ENCODE measurements at places on chromosomes 6 and 20.

DNA sequence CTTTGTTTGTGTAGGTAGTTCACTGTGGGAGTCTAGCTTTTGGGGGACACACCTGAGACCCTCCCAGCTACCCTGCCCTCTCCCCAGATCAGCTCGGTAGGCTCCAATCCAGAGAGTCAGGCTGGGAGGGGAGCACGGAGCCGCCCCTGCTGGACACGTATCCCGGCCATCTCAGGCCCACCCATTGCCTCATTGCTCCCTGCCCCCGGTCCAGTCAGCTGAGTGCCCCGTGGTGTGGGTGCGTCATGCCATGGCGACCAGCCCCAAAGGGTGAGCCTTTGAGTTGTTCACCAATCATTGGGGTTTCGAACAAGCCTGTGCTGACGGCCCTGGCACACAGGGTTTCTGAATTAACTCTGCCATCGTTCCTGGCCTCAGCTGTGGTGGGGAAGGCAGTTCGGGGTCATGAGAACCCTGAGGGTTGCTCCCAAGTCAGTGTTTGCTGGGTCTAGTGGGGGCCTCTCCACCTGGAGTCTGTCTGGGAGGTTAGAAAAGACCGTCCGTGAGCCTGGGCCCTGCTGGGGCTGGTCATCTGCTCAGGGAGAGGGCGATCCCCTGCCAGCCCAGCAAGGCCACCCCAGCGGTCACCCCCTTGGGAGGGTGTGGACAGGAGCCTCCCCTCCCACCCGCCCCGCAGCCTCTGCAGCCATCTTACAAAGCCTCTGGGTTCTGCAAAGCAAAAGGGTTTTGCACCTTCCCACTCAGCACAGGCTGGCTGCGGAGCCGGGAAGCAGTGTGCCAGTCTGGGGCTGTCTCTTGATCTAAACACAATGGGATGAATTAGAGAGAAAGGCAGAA lies 34.5 kb downstream of the NTSR1 start:
- no peak for DNase-seq

DNA sequence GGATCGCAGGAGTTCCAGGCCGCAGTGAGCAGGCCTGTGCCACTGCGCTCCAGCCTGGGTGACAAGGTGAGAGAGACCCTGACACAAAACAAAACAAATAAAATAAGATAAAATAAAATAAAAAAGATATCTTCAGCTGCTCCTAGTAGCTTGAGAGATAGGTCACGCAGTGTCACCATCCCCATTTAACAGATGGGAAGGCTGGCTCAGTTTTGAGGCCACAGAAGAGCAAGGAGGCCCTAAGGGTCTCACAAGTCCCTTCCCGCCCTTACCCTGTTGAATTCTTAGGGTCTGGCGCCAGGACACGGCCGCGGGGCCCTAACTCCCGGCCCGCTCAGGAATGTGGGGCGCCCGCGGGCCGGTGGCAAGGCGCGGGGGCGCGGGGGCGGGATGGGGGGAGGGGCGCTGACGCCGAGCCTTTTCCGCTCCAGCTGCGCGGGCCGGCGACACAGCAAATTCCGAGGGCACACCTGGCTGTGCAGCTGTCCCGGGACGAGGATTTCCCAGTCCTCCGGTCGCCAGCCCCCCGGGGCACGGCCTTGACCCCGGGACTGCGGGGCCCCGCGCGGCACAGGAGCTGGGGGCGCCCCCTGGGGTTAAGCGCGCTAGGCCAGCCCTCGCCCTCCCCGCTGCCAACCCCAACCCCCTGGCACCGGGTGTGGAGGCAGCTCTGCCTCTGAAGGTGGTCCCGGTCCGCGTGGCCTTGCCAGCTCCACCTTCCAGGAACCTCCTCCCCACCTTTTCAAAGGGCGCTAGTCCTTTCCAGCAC lies 10.3 kb upstream of the R3HDML start:
- no peak for DNase-seq

- DNase-seq, result no peak
Measured at GRCh38 chr6:137787016-137787415, 80.0 kb upstream of the TNFAIP3 start.

DNA sequence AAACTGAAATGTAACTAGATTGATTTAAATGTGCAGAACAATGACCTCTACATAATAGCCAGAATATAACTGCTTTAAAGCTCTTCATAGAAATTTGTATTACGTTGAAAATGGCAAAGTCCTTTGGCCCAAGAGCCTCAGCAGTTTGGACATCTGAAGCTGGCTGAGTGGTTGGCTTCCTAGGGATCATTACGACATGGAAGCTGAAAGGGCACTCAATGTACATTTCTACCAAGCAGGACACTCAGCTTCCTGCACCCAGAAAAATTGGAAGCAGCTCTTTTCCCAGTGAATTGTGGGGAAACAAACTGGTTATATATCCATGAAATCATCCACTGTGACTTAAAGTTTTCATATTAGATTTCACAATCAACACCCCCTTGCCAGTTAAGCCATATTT lies 40.2 kb upstream of the TNFRSF21 start:
- no peak for DNase-seq

DNA sequence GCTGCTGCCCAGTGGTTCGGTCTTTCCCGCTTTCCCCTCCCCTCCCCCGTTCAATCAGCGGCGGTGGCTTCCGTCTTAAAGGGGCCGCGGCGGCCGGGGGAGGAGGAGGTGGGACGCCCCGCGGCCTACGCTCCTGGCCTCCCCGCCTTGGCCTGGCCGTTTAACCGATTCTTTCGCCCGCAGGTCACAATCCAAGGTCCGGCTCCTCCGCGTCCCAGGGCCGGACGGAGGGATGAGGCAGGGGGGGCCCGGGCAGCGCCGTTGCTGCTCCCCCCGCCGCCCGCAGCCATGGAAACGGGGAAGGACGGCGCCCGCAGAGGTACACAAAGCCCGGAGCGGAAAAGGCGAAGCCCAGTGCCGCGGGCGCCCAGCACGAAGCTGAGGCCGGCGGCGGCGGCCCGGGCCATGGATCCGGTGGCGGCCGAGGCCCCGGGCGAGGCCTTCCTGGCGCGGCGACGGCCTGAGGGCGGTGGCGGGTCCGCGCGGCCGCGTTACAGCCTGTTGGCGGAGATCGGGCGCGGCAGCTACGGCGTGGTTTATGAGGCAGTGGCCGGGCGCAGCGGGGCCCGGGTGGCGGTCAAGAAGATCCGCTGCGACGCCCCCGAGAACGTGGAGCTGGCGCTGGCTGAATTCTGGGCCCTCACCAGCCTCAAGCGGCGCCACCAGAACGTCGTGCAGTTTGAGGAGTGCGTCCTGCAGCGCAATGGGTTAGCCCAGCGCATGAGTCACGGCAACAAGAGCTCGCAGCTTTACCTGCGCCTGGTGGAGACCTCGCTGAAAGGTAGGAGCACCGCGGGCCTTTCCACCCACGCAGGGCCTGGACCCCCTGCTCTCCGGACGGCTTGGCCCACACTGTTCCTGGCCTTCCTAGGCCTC lies 1.2 kb downstream of the STK35 start:
- DNase-seq, result peak; percentile 87

DNA sequence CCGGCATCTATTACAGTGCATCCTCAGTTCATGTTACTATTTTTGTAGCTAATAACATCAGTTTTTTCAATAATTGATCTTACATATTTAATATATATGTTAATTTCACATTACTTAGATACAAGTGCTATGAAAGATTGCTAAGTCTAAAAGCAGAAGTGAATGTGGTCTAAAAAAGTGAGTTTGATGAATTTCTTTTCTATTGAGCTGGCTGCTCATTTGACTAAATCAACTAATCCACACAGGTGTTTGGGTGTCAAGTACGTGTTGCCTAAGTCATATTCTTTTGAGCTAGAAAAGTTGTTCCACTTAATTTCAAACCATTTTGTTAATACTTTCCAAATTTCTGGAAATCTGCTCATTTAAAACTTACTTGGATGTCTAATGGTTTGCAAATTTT lies 46.6 kb upstream of the EZR start:
- DNase-seq, result no peak

DNA sequence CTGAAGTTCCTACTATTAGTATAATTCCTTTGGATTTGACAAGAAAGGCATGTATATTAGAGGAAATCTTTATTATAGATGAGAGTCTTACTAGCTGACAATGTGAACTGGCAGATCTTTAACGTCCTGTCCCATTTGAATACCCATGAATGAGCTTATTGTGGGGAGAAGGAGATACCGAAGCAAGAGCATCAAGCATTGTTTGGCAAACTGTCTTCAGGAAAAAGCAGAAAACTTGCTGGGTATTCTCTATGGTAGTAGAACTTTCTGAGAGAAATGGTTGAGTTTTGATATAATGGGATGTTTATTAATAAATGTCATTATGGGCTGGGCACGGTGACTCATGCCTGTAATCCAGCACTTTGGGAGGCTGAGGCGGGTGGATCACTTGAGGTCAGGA lies 18.3 kb downstream of the RSPO3 start:
- DNase-seq, result no peak

DNA sequence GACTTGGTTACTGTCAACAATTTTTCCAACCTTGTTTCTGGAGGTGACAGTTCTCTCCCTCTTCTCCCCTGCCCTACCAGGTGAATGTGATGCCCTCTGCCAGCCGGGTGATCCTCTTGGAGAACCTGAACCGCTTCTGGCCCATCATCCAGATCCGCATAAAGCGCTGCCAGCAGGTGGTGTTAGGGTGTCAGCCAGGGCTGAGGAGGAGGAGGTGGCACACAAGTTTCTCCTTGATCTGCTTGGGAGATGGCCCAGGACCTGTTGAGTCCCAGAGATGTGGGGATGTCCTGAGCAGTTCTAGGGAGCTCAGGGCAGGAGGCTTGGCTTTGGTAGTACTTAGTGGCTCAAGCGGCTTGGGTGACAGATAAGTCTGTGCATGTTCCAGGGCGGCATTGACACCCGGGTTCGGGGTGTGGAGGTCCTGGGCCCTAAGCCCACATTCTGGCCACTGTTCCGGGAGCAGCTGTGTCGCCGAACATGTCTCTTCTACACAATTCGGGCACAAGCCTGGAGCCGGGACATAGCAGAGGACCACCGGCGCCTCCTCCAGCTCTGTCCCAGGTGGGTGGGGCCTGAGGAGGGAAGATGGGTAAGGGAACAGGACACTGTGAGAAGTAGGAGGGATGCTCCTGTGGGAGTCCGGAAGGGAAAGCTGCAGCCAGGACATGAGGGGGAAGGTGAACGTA lies 21.2 kb downstream of the CUL9 start:
- DNase-seq, result no peak

DNA sequence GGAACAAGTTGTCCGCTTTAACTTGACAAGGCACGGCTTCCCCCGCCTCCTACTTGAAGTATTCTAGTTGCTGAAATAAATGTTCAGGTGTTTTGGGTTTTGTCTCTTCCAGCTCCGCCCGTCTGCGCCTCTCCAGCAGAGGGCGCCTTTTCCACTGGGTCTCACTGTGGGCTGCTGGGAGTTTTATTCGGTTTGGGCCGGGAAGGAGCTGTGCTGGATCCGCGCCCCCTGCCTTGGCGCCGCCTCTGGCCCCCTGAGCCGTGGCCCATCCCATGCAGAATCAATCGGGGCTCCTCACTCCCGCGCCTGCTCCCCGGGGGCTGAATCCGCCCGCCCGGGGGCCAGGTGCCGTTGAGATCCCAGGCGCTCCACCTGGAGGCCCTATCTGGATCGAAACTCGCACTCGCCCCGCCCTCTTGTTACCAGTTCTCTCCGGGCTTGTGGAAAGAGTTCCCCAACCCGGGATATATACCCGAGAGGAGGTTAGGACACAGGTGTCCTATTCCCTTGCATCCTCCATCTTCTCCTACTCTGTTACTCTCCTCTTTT lies 51.0 kb upstream of the TCF21 start:
- peak; percentile 69 for DNase-seq

GRCh38 chr20:53324816-53325215 lies 268.8 kb downstream of the ZNF217 start:
- no peak for DNase-seq

DNA sequence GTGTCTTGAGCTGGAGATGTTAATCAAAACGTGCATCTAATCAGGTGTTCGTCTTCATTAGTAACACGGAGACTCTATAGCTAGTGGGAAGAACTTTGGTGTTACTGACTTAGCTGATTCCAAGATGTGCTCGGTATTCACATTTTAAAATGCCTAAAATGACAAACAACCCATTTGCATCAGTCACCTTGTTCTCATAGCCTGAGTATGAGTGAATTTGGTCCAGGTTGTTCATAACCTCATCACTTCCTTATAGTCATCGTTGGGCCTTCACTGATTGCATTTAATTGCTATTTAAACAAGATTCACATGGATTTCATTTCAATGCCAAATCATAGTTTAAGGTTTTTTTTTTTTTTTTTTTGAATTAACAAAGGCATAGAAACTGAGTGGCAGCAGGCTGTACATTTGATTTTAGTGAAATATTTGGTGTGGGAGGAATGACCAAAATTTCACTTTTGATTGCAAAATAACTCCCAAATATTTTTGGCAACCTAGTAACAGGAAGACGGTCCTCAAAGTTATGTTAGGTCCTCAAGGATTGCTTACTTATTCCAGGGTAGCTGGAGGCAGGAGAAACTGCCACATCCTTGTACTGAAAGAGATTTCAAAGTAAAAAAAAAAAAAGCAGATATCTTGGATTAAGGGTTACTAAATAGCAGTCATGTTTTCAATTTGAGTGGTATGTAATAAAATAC lies 104.7 kb downstream of the JARID2 start:
- DNase-seq, result peak; percentile 21

DNA sequence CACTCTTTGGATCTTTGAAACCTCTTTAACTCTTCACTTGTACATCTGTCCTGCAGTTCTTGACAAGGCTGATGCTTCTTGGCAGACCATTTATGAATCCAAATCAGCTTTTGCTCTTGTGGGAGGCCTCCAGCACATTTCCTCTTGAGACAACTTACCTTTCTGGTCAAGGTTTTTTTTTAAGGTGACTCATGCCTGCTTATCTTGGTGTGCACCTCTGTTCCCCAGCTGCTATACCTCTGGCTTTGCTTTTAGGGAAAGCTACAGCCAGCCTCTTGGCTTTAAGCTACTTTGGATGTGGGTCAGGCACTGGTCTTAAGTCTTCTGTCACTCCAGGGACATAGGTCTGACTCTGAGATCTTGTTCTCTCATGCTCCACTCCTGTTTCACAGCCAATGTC lies 106.5 kb downstream of the PHF3 start:
- DNase-seq, result no peak

DNA sequence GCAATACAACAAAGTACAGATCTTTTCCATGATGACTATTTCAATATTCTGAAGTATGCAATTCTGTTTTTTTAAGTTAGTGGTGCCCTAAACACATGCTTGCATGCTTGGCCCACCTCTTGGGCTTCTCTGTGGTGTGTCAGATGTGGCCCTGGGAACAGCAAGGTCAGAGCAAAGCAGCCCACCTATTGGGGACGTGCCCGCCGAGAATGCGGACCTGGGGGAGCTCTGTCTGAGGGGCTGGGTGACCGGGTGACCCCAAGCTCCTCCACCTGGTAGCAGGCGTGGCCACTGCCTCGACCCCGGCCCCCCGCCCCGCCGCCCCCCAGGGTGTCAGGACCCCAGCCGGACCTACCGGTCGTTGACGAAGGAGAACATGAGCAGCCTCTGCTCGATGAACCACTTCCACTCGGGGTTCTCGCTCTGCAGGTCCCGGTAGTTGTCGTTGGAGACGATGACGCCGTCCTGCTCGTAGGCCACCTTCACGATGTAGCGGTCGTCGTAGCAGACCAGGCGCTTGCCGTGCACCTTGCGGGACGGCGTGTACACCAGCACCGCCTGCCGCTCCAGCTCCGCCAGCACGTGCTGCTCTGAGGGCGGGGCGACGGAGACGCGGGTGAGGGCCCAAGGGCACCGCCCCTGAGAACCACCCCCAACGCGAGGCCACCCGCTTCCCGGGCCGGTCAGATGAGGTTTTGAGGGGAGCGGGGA lies 28.3 kb downstream of the ZC3H12D start:
- DNase-seq, result peak; percentile 47

Data from trophoblast cell (in vitro differentiated cells and primary cell).